Central memory CD4-positive, alpha-beta T cell (primary cell): ENCODE measurements at places on chromosomes 12 and 14.
A peak's percentile ranks its signal among the peaks of the same experiment; 100 is the strongest.

- DNase-seq = peak; percentile 62
These were observed 10.3 kb downstream of the EXOC3L4 start for GRCh38 chr14:103104654-103105452.

DNA sequence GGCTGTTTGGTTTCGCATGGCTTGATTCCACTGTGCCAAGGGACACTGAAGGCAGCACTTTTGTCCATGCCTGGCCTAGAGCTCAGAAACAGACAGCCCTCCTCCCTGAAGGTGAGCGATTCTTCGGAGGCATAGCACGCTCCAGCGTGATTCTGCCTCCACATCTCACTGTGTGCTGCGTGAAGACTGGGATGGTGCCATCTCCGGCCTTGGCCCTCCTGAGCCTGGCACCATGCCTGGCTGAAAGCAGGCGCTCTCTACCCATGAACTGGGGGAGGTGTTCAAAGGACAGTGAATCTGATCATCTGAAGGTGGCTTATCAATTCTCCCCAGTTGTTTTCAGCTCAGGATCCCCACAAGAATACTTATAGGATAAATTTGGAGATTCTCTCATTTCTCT, 187.4 kb downstream of the TTC7B start:
- no peak for DNase-seq

DNA sequence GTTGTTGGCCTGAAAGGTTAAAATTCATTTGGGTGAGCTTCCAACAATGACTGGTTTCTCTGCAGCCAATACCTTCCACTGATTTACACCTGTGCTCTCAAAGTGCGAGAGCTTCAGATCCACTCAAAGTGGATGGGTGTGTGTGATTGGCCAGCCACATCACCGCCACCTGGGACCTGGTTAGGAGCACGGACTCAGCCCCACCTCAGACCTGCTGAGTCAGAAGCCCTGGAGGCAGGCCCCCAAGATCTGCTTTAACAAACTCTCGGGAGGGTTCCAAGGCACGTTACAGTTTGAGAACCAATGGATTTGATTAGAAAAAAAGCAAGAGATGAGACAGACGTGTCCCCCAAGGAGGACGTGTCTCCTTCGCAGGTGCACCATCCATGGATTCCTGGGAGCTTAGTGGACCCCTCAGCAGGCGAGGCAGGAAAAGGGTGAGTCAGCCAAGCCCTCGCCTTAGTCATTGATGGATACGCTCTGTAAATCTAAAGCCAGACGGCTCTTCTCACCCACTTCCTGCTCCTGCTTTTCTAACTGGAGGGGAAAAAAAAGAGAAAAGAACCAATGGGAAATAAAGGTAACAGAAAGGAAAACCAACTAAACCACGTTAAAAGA, 24.5 kb downstream of the FZD10 start:
- DNase-seq = no peak

DNA sequence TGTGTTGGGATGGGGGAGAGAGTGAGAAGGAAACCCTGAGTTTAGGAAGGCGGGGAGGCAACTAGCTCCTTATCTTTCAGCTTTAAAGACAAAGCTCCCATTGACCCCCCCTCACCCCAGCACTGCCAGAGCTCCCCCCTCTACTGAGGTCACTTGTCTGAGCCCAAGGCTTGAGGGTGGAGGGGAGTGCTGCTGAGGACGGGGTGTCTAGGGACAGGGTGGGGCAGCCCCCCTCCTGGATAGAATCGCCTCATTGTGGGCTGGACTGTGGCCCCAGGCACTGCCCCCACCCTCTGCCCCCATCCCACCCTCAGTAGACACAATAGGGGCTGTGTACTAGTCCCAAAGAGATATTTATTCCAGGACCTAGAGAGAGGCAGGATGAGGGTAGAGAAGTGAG, 3.0 kb downstream of the ERBB3 start:
- DNase-seq = no peak

DNA sequence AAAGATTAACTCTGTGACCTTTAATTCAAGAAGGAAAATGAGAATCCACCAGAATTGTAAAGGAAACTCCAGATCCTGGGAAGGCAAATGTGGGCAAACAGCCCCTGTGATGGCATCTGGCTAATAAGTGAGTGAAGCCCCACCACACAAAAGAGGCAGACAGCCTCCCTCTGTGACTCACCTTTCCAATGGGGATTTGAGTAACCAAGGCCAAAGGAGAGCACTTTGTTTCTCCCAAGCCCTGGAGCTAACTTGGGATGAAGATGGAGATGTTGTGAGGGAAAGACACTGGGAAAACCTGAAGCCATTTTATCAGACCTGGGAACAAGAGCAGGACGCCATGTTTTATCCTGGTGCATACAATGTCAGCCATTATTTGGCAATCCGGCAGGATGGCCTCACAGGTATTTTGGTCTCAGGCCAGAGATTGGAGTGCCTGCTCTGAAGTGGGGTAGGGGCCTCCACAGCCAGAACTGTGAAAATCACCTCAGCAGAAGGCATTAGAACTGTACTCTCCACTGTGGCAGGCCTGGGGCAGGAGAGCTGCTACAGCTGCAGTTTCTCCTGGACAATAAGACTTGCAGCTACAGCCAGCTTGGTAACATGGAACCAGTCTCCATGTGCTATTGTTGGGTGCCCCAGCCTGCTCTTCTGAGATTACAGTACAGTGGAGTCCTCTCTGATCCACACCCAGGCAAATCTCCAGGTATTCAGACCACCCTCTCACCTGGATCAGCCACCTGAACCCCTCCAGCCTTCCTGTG, 96.6 kb upstream of the PCED1B start:
- no peak for DNase-seq

GRCh38 chr14:92692822-92693226, 55.6 kb downstream of the LGMN start:
- peak; percentile 34 for DNase-seq

GRCh38 chr14:22641846-22642245, 2.3 kb downstream of the OR6J1 start:
- no peak for DNase-seq

DNA sequence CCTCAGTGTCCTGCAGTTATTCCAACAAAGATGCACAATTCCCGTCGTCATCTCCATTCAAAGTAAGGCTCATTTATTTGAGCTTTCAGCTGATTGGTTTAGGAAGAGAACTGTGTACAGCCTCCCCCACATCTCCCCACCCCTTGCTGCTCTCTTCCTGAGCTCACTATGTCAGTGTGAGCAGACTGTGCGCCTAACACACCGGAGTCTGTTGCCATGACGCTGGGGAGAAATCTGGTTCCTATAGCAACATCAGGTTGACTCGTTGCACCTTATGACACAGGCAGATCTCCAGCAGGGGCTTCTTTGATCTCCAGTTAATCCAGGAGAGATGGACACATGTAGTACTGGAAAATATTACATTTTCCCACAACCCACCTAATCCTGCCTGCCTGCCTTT, 319.4 kb downstream of the CACNA1C start:
- DNase-seq = no peak
